ENCODE measurements at places on chromosomes 16 and 17. TPM values are rescaled to one million over a fixed set of nuclear protein-coding genes. Genes with fewer than 3 reads are reported as not detected.

Gene MT1M
- total RNA-seq, result 1.8 TPM

Gene PRDM7
- not detected for total RNA-seq

Gene DCXR
- 128 TPM for total RNA-seq

Gene ITGAL
- 0.54 TPM for total RNA-seq

Gene MRPL45
- 24.7 TPM for total RNA-seq

Gene ITGA3
- total RNA-seq, result 439 TPM

Gene SCGB1C2
- total RNA-seq, result not detected

Gene C16orf92
- total RNA-seq, result not detected

Gene PRR15L
- 0.18 TPM for total RNA-seq

Gene DBNDD1
- total RNA-seq, result 32.3 TPM

Gene AURKB
- 85.8 TPM for total RNA-seq

Gene EIF5A
- total RNA-seq, result 728 TPM

Gene RAB11FIP4
- 10.8 TPM for total RNA-seq

Gene ZNF768
- 68.3 TPM for total RNA-seq

Gene ABCC11
- not detected for total RNA-seq

Gene CORO1A
- 3.7 TPM for total RNA-seq

Gene NSRP1
- total RNA-seq, result 30.5 TPM

Gene LDHD
- total RNA-seq, result 3.1 TPM

Gene CCL3
- 1.1 TPM for total RNA-seq

Gene PHOSPHO1
- 0.54 TPM for total RNA-seq

Gene RNF222
- not detected for total RNA-seq

Gene HCRT
- not detected for total RNA-seq

Gene GFOD2
- 15.1 TPM for total RNA-seq

Gene SLC2A4
- 0.31 TPM for total RNA-seq

Gene SLC38A8
- not detected for total RNA-seq

Gene NMRAL1
- total RNA-seq, result 109 TPM

Gene FBXW10
- not detected for total RNA-seq

Gene FOXF1
- total RNA-seq, result 0.10 TPM

Gene TAC4
- total RNA-seq, result not detected

Gene CACNG4
- 40.3 TPM for total RNA-seq

Gene HBA1
- total RNA-seq, result 4.4 TPM

Gene UBTF
- total RNA-seq, result 116 TPM

Gene RAPGEFL1
- 6.5 TPM for total RNA-seq

Gene DNAH9
- total RNA-seq, result not detected

Gene MT1G
- total RNA-seq, result 2.2 TPM

Gene CCDC154
- total RNA-seq, result 2.0 TPM

Gene RGS11
- 10.2 TPM for total RNA-seq

Gene CD300LB
- total RNA-seq, result not detected

Gene ITGB3
- total RNA-seq, result 17.6 TPM

Gene TBX2
- total RNA-seq, result 35.6 TPM

Gene ARL5C
- total RNA-seq, result not detected

Gene BRCA1
- total RNA-seq, result 29.9 TPM

Gene MGRN1
- total RNA-seq, result 59.7 TPM

Gene CDH8
- total RNA-seq, result 0.21 TPM

Gene USB1
- total RNA-seq, result 58.2 TPM

Gene NBR1
- total RNA-seq, result 36.6 TPM

Gene MYADML2
- total RNA-seq, result not detected

Gene PLCG2
- total RNA-seq, result 10.8 TPM

Gene ASPA
- total RNA-seq, result not detected

Gene PIMREG
- 41.2 TPM for total RNA-seq

Gene KRTAP9-3
- not detected for total RNA-seq

Gene CTRB2
- total RNA-seq, result 5.0 TPM

Gene DHX40
- total RNA-seq, result 16.2 TPM

Gene TIGD7
- 4.5 TPM for total RNA-seq

Gene NCOR1
- 83.8 TPM for total RNA-seq
